ENCODE measurements at places on chromosomes 1 and 21.

DNA sequence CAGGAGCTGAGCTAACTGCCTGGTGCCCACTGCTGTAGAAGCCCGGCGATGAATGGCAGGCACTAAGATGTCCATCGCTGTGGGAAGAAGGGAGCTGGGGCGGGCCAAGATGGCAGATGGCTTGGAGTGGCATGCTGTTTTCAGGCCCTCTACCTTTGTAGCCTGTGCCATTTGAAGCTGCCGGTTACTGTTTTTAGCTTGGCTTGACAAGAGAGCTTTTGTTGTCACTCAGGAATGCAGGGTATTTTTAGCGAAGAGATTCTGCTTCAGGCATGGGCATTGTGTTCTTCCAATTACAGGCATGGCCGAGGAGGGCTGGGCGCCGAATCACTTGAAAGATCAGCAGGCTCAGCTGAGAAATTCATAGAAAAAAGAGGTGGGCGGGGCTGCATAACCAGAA is 348.7 kb downstream of the RPS6KC1 start:
- DNase-seq, result no peak

GRCh38 chr1:86913399-86913895 is 479 bp downstream of the SELENOF start:
- no peak for DNase-seq

DNA sequence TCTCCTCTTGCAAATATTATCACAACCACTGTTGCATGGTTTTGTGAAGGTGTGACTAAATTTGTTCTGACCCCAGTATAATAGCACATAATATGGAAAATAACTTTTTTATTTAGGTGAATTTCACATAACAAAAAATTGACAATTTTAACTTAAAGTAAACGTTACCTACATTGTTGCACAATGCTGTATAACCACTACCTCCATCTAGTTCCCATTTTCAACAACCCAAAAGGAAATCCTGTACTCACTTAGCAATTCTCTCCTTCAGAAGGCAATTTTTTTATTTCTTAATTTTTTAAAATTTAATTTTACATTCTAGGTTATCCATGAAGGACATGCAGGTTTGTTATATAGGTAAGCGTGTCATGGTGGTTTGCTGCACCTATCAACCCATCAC is 95.2 kb downstream of the KCNJ6 start:
- DNase-seq, result no peak

GRCh38 chr21:21530680-21531079 is 532.5 kb downstream of the NCAM2 start:
- DNase-seq, result no peak

DNA sequence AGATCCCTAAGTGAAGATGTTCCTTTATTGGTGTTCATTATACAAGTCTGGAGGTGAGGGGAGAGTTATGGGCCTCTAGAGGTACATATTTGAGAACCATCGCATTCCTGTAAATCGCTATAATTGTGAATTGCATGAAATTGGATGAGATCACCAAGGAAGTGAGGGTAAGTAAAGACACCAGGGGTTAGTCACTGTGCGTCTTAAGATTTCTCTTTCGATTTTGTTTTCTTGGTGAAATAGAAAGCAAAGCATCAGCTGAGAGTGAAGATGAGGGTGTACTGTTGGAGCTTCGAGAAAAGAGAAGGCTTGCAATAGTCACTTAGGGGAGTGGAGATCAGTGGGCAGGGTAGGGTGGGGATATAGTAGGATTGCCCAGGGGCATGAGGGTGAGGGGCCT is 82.1 kb downstream of the RAVER2 start:
- DNase-seq, result no peak

DNA sequence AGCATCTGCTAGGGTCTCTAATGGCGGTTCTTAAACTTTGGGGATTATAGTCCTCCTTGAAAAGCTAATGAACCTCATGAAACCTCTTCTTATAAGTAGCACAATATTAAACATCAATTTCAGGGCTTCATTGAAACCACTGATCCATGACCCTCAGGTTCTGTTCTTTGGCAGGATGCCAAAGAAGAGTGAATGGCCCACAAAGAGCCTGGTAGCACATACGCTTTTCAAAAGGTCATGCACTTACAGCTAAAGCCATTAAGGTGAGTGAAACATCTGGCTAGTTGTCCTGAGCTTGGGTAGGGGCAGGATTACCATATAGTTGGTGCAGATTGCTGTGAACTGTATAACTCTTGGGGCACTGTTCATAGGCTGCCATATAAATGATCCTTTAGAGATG is 42.3 kb downstream of the MDM4 start:
- DNase-seq, result no peak

DNA sequence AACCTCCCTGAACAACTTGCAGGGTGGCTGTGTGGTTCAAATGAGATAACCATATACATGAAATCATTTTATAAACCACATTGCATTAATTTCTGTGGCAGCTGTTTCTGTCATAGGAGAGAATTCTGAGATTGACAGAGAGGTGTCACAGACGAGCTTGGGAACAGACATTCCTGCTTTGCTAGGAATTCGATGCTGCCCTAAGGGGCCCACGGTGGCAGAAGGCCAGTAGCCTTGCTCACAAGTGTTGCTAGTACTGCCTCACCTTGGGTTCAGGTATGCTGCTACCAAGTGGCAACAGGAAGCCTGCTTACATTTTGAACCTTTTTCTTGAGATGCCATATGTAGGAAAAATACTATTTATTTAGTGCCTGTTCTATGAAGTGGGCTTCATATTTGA is 13.4 kb downstream of the KCNA10 start:
- DNase-seq, result no peak

DNA sequence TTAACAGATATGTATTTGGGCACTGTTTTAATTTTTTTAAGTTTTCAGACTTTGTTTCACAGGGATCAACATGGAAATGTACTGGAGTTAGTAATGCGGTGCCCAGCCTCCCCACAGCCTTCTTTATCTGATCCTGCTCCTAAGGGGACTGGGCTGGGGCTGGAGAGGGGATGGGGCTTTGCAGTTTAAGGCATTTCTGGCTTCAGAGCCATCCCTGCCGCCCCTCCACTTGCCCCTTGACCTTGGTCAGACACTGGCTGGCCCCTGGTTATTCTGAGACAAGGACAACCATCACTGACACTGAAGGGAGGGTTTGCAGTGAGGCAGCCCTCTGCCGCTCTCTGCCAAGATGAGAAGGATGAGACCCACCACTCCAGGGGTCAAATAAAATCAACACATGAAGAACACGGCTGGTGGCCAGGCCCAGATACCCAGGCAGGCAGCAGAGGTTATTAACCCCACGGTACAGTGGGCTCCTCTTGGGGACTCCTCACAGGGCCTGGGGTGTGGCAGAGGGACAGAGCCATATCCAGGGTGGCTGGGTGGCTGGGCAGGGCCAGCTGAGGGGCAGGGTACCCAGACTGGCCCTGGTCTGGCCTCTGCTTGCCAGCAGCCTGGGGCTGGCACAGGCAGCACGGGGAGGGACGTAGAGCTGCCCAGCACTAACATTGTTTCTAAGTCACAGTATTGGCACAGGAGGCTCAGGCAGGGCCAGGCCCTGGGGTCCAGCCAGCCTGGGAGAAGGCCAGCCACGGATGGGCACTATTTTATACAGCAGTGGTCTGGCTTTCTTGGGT is 7.2 kb upstream of the UBE2U start:
- peak; percentile 48 for DNase-seq

GRCh38 chr1:209822706-209823105 is 5.1 kb upstream of the UTP25 start:
- DNase-seq, result no peak

DNA sequence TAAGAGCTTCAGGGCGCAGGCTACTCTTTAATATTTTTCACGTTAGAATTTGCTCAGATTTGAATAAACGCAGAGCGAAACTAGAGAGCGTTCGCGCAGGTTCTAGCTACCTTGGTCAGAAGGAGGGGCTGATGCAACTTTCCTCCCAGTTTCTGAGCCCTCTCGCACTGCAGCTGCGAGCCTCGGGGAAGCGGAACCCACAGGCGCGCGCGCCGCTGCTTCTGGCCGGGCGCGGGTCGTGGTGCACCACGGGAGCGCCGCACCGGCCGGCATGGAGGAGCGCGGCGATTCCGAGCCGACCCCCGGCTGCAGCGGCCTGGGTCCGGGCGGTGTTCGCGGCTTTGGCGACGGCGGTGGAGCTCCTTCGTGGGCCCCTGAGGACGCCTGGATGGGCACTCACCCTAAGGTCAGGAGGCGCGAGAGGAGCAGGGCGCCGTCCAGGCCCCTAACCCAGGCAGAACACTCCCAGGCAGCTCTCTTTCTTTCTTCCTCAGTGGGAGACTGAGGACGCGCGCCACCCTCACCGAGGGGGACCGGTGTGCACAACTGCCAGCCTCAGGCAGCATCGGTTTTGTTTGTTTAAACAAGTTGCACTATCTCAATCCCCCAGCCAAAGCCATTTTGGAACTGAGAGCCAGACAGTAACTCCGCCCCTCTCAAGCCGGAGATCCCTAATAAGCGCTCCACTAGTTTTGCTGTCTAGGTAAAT is at the start of gene TSEN15:
TSS of gene TSEN15 (plus strand) at position 246 of the 709 bp plus-strand sequence. CDS start at position 272, 26 bp downstream.
- peak; percentile 86 for DNase-seq

DNA sequence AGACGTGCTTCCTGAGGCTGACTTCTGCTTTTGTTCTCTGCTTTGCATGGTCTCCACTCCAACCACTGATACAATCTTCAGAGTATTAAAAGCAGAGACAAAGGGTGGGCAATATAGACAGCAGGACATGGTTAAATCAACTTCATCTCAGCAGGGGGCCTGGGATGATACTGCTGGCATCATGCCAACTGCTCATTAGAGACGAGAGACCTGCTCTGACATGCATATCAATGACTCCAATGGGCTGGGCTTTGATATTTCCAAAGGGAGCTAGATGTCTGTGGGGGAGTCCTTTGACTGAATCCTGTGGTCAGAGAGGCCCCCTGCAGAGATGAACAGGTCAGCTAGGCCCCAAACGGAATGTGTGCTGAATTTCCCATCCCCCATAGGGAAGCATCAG is 106.6 kb downstream of the ACTL8 start:
- DNase-seq, result no peak

GRCh38 chr1:69737527-69738185 is 169.9 kb downstream of the LRRC7 start:
- no peak for DNase-seq

DNA sequence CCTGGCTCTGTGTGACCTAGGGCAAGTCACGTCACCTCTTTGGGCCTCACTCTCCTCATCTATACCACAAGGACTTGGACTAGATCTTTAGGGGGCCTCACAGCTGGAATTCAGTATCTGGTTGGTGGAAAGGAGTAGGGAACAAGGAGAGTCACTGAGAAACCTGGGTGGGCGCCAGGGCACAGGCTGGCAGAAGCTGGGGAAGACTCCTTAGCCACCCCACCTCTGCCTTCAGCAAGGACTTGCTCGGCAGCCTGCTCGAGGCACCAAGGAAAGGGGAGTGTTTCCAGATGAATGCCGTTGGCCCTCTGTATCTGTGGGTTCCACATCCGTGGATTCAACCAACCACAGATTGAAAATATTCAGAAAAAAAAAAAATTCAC is 1.2 kb upstream of the OPTC start:
- DNase-seq, result no peak

DNA sequence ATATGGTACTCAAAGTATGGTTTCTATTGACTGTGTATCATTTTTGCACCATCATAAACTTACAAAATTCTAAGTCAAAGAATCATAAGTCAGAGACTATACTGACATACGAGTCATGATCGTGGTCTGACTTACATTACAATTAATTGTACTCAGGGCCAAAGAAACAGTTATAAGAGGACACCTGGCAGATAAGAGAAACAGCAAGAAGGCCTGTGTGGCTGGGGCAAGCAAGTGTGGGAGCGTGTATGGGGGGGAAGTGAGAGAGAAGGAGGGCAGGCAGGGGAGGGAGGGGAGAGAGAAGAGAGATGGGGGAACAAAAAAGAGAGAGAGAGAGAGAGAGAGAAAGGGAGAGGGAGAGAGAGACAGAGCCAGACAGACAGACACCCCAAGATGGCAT is 70.9 kb downstream of the RERE start:
- no peak for DNase-seq

DNA sequence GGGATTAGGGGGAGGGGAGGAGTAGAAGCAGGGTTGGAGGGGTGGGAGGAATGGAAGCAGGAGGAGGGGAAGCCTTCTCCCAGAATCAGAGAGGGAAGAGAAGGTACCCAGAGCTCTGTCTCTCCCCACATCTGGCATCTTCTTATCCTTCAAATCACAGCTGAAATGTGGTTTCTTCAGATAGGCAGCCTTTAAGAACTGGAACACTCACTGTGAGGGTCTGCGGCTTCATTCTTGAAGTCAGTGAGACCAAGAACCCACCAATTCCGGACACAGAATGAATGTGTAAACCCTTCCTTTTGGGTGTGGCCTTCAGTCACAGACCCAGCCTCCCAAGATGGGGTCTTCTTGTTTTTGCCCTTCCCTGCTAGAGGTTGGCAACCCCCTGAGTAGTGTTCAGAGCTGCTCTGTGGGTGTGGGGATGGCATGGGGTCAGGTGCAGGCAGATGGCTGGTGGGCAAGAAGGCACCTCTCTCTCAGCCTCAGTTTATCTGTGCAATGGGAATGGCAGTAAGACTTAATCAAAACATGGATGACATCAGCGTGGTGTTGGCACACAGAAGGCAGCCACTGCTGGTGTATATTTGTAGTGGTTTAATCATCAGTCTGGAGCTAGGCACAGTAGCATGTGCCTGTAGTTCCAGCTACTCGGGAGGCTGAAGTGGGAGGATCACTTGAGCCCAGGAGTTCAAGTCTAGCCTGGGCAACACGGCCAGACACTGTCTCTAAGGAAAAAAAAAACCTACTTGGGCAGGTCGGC is 7.2 kb downstream of the FAAH start:
- DNase-seq, result peak; percentile 25

DNA sequence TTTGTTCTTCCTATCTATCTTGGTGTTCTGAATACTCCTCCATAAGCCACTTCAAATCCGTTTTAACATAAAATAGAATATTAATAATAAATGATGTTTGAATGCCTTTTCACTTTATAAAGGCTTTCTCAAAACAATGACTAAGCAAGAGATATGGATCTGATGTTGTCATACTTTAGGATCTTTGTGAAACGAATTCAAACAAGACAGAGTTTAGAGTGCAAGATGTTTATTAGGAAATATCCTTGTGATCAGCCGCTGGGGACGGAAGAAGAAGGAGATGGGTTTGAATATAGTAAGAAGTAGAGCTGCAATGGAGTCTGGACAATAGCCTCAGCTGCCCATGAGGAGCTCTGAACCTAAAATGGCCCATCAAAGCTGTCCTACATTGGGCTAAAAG is 351.8 kb downstream of the NEGR1 start:
- no peak for DNase-seq

GRCh38 chr1:212589446-212589845 is 19.1 kb upstream of the ATF3 start:
- DNase-seq, result no peak

- DNase-seq, result peak; percentile 60
Observed at GRCh38 chr1:30412241-30413110, 310.9 kb downstream of the MATN1 start.

GRCh38 chr1:173295995-173296394 is 88.9 kb upstream of the TNFSF4 start:
- no peak for DNase-seq
